Inflammatory macrophage (primary cell): ENCODE measurements at places on chromosomes 5 and 9.

DNA sequence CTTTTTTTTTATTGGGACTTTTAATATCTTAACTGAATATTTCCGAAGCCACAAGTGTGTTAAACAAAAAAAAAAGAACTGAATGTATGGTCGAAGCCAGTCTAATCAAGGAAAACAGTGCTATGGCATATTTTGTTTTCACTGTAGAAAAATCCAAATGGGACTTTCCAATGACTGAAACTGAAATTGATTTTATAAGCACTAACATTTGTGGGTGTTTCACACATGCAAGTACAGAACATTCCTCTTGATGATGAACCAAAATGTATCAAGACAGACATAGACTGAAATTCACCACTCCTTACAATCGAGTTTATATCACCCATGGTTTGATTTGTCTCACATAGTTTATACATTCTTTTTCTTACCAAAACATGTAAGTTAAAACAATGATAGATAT, 1026.8 kb downstream of the CDH18 start:
- no peak for DNase-seq

GRCh38 chr5:116575326-116576052, 866 bp upstream of the SEMA6A start:
- DNase-seq = no peak

- DNase-seq = no peak
Measured at GRCh38 chr5:125476901-125477585, 730.6 kb upstream of the ZNF608 start.

DNA sequence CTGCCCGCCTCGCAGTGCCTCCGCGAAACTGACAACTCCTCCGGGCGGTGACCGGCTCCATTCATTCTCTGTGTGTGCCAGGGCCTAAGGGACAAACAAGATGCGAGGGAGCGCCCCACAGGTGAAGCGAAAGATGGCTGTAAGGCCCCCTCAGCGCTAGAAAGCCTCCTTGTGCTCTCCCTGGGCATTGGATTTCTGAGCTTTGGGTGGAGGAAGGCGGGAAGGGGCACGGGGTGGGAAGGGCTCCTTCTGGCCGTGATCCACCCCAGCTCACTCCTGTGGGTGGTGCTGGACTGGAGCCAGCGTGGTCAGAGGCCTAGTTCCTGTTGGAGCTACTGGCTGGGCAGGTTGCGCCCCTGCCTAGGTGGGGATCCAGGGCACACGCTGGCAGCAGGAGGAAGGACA, 943 bp downstream of the GALNT12 start:
- DNase-seq = peak; percentile 74
